ENCODE measurements at places on chromosomes 4 and X.

GRCh38 chrX:48107717-48108116 lies 22.7 kb upstream of the SPACA5B start:
- DNase-seq, result no peak

DNA sequence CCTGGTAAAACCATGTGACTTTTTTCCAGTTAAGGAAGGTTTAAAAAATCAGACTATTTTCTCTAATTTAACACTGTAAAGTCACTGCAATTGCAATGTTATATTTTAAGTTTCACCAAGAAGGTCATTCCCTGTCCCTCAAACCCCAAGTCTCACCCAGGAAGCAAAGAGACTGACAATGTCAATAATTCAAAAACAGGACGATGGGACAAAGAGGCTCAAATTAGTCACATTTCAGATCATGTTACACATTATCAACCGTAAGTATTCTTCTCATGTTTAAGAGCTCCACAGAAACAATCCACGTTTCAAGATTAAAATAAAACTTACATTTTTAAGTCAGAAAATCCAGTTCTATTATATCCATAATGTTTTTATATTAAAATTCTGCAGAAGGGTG lies 13.2 kb downstream of the SHISA3 start:
- no peak for DNase-seq

DNA sequence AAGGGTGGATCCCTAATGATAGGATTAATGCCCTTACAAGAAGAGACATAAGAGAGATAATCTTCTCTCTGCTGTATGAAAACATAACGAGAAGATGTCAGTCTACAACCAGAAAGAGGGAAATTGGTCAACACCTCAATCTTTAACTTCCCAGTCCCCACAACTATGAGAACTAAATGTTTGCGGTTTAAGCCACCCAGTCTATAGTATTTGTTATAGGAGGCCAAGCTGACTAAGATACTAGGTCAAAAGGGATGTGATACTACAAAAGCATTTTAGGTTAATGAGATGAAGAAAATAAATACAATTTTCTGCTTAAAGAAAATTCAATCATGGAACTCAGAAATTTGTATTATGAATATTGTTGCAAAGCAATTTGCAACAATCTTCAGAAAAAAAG lies 55.4 kb upstream of the LHFPL1 start:
- DNase-seq, result no peak

DNA sequence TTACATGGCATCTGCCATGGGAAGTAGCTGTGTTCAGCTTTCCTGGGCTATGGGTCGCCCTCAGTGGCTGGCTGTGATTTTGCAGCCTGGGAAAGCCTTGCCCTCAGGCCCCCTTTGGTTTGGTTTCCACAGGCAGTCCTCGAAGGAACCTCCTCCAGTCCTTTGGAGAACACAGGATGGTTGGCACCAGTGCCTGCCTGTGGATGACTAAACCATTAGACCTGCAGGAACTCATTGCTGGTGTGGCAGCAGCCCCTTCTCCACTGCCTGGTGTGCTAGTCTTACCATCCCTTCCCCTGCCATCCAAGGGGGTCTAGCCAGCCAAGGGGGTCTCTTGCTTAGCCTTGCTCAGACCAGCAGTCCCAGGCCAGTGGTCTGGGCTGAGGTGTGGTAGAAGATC lies 71.4 kb upstream of the PJA1 start:
- DNase-seq, result no peak

DNA sequence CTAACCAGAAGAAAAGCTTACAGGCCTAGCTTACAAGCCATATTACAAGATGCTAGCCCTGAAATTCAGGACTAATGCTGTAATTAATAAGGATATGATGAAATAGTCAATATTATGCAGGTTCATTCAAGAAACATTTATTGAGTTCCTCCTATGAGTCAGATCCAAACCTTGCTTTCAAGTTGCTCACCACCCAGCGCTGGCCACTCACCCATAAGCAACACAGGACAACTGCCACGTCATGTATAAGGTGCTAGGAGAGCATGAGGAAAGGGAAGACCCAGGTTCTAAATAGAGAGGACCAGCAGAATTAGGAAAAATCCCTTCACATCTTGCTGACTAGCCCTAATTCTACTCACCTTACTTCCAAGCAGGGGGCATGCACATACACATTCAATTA lies 23.3 kb downstream of the MAML3 start:
- DNase-seq, result no peak

DNA sequence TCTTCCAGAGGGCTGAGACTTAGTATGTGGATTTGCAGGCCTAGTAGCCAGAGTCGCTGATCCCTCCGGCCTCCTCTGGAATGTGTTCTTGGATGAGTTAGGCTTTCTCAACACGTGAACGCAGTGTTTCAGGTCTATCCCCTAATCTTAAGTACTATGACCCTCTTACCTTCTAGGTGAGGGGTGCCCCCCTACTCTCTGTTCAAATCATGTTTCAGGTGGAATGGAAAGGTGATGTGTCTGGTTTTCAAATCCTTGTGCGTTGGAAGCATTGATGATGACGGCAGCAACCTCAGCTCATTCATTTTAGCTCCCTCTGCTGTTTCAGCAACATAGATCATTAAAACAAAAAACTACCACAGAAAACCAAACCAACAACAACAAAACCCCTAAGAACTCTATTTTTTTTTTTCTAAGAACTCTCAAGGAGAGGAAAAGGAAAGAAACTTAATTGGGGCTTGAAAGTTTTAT lies 56.4 kb downstream of the RWDD4 start:
- no peak for DNase-seq

DNA sequence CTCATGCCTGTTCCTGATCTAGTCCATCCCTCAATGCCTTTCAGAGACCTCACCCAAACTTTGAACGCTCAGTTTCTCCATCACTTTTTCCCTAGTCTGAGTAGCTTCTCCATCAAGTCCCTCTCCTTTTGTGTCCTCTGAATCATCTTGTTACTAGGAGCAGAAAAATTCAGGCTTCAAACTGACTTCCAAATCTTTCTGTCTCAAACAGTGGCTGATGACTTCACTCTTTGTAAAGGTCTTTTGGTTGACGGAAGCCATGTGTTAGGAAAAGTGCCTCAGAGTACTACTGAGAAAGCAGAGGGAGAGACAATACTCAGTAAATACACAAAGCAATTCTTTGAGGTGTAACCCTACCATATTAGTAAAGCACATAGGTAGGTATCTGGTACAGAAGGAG lies 65.7 kb upstream of the CAMK2D start:
- DNase-seq, result no peak

Measured in activated T-cell treated with anti-CD3 and anti-CD28 coated beads, Interleukin-2, amount 50 U/mL, for 1 hour (primary cell).